ENCODE measurements at places on chromosomes 5 and 9.
A peak's percentile ranks its signal among the peaks of the same experiment; 100 is the strongest.

DNA sequence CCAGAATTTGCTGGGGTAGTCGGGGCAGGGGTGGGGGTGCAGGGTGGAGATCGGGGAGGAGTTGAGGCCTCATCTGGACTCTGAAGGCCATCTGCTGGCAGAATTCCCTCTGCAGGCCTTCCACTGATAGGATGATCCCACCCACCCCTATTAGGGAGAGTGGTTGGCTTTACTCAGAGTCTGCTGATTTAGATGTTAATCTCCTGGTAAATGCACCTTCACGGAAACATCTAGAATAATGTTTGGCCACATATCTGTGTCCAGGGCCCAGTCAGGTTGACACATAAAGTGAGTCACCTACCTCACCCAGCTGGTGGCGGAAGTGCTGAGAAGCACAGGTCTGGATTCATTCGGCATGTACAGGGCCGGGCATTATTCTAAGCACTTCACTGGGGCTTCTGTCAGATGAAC is 50.0 kb downstream of the DAPK1 start:
- no peak for DNase-seq

DNA sequence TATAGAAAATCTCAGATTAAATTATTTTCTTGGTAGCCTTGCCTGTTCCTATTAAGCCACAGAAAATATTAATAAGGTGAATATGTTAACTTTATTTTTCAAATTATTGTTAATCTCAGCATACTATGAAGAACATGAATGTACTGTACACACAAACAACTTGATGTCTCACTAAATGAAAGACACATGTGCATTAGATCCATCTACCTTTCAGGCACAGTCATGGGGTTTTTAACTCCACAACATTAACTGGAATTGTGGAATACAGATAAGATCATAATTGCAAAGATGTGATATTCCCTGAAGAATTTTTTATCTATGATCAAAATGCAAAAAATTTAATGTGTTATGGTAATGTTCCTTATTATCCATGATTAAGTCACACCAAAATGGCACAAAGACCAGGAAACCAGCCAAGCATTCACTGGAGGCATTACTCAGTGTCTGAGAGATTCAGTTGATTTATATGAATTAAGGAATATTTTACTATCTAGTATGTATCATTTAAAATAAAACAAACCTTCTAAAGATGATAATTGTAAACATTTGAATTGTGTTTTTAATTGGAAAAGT is 150.0 kb upstream of the VCAN start:
- no peak for DNase-seq

DNA sequence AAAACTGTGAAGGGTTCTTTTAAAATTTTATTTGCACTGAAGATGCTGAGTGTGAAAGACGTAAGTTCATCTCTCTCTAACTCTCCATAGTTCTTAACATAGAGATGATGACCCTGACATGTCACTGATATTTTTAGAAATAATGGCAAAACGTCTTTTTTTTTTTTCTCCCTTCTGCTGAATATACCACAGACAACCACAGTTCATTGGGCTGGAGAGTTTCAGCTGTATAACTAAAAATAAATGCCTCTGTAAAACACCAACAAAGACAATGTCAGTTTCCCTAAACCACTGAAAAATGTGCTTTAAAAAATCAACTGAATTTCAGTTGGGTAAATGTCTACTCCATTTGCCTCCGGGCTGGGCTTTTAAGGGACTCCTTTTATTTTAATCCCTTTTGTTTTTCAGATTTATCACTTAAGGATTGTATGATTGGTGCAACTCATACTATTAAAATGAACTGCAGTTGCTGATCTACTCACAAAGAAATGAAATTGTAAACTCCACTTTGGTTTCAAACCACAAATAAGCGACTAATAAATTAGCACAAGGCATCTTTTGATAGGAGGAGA is 830.9 kb upstream of the WWC1 start:
- no peak for DNase-seq

- peak; percentile 54 for DNase-seq
These were observed 58.5 kb downstream of the MAT2B start for GRCh38 chr5:163563880-163564279.

- DNase-seq: no peak
These were observed 307.3 kb upstream of the NREP start for GRCh38 chr5:112064271-112064701.

DNA sequence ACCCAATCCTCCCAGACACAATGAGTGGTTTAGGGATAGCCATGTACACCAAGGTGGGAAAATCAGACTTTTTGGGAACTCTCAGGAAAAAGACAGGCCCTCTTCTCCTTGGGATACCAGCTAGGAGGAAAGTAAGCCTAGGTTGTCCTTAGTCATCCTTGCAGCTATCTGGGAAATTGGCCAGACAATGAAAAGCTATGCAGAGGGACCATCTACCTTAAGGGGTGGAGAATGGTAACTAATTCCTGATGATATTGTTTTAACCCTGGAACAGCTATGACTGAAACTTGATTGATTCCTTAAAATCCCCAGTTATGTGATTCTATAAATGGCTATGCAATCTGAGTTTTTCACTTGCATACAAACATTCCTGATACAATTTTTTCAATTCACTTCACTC is 88.9 kb upstream of the BNC2 start:
- no peak for DNase-seq

DNA sequence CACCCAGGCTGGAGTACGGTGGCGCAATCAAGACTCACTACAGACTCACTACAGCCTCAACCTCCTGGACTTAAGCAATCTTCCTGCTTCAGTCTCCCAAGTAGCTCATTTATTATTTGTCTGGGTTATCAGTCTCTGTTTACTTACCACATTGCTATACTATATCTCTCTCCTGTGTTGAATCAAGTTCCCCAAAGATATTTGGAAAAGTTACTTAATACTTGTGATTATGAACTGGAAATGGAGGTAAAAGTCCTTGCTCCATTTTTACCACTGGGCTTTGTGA is 55.6 kb downstream of the ANGPTL2 start:
- DNase-seq: no peak

DNA sequence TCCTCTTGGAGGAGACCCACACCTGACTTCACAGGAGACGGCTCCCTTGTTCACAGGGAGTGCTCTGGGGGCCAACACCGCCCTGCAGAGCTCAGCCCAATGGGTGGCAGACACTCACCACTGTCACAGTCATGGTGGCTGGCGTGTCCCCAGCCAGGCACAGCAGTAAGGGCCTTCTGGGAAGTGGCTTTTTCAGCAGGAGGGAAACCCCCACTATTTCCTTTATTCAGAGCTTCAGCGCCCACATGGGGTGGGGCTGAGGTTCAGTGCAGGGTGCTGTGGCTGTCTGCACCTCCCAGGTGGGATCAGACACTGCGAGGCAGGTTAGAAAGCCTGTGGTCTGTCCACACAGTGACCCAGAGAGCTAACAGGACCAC is 3.6 kb upstream of the SNAPC4 start:
- DNase-seq: no peak

- peak; percentile 49 for DNase-seq
These were observed at the start of gene PRRX2 for GRCh38 chr9:129665389-129665775. Gene PRRX2 (plus strand): TSS chr9:129665647. CDS start chr9:129665868, 221 bp downstream.

- DNase-seq: no peak
These were observed 196.6 kb downstream of the FANCC start for GRCh38 chr9:95120781-95121370.

DNA sequence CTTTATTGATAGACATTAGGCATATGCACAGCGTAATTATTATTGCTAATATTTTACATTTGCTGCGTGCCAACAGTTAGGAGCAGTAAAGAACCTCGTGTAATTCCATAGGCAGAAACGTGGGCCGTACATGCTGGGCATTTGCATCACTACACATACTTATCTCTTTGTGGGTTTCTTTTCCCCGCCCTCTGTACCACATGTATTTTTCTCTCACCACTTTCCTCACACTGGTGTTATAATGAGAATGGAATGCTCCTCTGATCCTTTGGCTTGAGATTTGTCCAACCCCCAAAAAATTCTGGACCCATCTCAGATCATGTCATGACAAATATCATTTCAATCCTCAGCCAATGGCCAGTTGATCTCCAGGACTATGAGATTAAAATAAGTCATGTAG is 1952.6 kb upstream of the WWC1 start:
- no peak for DNase-seq

DNA sequence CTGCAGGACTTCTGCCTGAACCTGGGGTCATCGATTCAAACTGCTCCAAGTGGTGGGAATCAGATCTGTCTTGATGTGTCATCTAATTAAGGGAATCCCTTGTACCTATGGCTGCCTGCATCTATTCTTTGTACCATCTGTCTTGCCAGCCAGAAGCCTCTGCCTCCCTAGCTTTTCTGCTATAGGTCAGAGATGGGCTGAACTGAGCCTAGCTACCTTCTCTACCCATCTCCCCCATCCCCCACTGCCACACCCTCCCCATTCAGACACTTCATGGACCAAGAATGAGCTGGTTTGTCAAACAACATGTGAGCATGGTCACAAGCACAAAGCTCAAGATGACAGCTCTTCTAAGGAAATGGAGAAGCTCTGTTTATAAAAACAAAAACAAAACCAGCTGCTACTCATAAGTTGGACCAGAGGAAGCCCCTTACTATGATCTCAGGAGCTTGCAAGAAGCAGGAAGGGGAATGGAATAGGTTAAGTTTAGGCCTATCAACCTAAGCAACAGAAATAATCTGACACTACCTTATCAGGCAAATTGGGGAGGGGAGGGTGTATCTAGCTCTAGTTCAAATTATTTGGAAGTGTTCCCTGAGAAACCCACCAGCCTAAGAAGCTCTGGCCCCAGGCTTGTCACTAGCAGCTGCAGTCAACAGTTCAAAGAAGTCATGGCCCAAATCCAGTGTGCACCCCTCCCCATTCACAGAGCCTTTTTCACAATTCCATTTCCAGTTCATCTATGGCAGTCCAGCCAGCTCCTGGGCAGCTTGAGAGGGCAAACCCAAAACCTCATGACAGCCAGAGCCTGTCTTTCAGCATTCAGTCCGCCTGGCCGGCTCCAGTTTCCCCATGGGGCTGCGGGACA is 29.9 kb downstream of the SKP1 start:
- peak; percentile 25 for DNase-seq

DNA sequence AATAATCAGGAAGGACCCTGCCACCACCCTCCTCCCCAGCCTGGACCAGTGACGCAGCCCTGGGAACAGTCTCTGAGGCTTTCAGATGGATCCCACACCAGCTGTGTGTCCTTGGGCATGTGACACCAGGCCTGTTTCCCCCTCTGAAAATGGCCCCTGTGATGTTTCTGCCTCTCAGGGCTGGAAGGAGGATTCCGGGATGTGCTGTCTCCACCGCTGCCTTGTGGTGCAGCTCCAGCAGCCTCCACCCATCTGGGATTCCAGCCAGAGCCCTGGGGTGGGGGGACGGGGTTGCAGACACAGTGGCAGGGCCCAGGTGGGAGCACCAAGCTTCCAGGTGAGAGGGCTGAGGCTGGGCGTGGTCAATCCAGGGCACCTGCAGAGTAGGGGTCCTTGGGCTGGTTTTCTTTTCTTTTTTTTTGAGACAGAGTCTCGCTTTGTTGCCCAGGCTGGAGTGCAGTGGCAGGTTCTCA is 179.7 kb upstream of the IER5L start:
- DNase-seq: peak; percentile 84

- DNase-seq: no peak
These were observed 16.8 kb downstream of the SEMA5A start for GRCh38 chr5:9529041-9529480.

DNA sequence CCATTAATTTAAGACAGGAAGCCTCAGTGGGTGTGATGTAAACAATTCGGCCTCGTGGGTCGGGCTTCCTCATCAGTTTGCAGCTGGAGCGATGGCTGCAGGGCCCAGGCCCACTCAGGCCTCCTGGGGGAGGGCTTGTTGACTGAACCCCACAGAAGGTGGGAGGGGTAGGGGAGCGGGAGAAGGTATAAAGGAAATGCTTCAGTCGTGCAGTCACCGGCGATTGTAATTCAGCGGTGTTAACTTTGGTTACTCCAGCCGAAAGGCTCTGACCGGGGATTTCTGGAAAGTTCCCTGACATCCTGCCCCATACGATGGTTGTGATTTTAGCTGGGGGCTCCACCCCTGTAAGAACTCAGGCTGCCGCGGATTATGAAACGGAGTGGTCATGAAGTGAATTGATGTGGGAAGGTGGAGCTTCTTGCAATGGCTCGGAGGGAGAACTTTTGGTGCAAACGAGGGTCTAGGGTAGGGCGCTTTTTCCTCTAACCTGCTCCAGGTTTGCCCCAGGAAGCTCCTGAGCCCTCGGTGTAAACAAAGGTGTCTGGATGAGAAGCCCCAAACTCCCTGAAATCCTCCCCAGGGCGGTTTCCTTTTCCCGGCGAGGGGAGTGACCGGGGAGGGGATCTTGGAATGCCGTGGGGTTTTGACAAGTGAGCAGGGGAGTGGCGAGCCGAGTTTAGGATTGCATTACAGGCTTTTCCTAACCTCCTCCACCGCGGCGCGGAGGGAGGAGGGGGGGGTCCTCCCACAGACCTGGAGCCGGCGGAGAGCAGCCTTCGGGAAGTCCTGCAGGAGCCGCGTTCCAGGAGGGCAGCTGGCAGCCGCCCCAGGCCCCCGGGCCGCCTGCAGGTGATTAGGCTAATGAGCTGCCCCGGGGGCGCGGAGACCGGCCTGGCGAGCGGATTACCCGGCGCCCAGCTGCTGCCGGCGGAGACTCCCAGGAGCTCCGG is 215.5 kb downstream of the PDZD2 start:
- peak; percentile 60 for DNase-seq

GRCh38 chr9:4680173-4680525 is 780 bp downstream of the CDC37L1 start:
- no peak for DNase-seq

DNA sequence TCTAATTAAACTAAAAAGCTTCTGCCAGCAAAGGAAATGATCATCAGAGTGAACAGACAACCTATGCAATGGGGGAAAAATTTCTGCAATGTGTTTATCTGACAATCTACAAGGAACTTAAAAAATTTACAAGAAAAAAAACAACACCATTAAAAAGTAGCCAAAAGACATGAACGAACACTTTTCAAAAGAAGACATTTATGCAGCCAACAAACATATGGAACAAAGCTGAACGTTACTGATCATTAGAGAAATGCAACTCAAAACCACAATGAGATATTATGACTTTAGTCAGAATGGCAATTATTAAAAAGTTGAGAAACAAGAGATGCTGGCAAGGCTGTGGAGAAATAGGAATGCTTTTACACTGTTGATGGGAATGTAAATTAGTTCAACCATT is 530.4 kb upstream of the DAB2 start:
- DNase-seq: no peak

GRCh38 chr5:14463629-14464028 is 118.0 kb upstream of the OTULINL start:
- peak; percentile 83 for DNase-seq

GRCh38 chr9:93822229-93822628 is 132.9 kb downstream of the BARX1 start:
- no peak for DNase-seq

DNA sequence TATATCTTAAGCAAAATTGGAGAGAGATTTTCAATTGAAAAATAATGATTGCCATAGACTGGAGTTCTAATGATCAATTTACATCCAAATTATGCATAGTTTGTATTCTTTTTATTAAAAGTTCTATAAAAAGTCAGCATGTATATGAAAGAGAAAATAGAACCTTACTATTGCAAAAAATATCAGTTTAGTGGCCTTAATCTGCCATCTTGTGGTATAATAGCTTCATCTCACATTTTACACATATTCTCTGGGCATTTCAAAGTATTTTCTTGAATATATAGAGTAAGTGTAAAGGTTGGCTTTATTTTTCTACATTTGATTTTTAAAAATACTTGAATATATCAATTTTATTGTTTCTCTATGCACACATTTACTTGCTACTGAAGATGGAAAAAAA is 1858.6 kb upstream of the CDH9 start:
- DNase-seq: peak; percentile 61

- DNase-seq: no peak
These were observed 149.7 kb upstream of the COL5A1 start for GRCh38 chr9:134491856-134492255.
